Immature natural killer cell (primary cell): ENCODE measurements at places on chromosomes 13 and 19. TPM values are rescaled to one million over a fixed set of nuclear protein-coding genes. Genes with fewer than 3 reads are reported as not detected.

GRCh38 chr13:59837101-59837500, 326.6 kb downstream of the DIAPH3 start:
- DNase-seq, result no peak
- H3K4me3 ChIP-seq, result no peak overlapping the region
- no peaks in the 10 kb centered on the region for H3K4me1 ChIP-seq
- no peaks in the 10 kb centered on the region for H3K36me3 ChIP-seq
- no peaks in the 10 kb centered on the region for H3K27me3 ChIP-seq

DNA sequence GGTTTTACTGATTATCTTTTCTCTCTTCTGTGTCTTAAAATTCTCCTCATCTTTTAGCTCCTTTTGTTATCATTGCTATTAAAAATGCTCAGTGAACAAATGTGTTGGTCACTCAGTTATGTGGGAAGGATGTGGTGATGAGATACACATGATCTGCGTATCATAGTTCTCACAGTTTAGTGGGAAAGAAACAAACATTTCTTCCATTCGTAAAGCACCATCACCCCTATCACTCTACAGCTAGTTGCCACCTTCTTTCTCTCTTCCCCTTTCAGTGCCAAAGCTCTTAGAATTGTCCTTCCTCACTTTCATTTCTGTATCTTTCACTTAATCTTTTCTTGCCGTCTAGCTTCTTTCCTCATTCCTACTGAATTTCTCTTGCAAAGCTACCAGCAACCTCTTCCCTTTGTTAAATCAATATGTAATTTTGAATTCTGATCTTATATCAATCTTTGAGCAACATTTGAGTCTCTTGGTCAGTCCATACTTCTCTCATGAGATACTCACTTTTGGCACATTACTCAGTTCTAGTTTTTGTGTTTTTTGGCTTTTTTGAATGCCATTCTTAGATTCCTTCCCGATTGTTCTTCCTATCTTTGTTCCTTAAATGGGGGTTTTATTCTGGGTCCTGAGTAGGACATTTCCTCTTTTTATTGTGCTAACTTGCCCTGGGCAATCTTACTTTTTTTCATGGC, 122.3 kb downstream of the PCCA start:
- no peaks in the 10 kb centered on the region for H3K27me3 ChIP-seq
- peaks cover 30% of the 10 kb centered on the region for H3K36me3 ChIP-seq

DNA sequence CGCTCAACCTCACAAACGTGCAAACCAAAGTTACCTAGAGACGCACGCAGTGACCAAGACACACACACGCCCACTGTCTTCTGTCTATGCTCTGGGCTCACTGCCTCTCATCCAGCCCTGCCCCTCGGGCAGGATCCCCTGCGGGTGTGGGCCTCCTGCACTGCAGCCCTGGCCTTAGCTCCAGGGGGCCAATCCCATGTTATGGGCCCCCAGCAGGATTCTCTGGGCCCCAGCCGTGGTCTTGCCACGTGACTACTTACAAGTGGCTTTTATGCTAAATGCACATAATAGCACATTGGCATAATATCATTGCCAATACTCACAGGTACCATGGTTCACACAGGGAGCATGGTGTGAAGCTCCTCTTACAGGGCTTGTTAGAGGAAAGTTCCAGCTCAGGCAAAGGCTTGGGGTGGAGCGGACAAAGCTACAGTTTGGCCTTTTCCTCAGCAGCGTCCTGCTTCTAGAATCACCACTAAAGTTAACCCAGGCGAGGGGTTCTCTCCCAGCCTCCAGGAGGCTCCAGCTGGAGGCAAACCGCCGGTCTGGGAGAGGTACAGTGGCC, 37.4 kb downstream of the CEBPA start:
- H3K27ac ChIP-seq, result no peak overlapping the region
- H3K4me3 ChIP-seq, result no peak overlapping the region
- H3K4me1 ChIP-seq, result peaks cover 26% of the 10 kb centered on the region
- H3K36me3 ChIP-seq, result no peaks in the 10 kb centered on the region

DNA sequence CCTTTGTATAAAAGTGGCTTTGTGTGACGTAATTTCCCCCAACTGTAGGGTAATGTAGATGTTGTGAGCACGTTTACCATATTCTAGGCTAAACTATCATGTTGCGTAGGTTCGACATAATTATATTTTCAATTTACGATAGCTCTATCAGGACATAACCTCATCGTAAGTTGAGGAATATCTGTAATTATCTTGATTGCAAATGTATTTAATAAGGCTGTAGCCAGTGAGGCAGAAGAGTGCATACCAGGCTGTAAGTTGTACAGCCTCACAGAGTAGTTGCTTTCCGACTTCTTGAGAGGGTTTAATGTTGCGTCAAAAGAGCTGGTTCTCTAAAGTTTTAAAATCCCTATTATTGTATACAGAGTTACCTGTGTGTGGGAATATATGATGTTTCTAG, 839.4 kb upstream of the GPC6 start:
- no peaks in the 10 kb centered on the region for H3K36me3 ChIP-seq
- no peak overlapping the region for H3K4me3 ChIP-seq
- H3K4me1 ChIP-seq, result no peaks in the 10 kb centered on the region

DNA sequence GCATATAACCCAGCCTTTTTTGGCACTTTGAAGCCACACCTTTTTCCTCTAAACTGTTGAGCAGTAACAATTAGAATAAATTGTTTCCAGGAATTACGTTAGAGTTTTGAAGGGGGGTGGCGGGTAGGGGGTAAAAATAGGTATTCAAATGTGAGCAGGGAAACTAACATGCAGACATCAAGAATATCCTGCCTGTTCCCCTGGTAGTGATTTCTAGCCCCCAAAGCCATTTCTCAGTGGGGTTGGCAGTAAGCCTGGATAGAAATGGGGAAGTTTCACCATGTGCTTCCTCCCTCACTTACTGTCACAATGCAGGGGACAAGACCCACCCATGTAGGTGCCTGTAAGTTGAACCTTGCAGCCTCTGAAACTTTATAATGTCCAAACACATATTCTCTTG, 3.8 kb downstream of the DOCK9 start:
- DNase-seq, result no peak
- H3K27ac ChIP-seq, result no peak overlapping the region
- H3K4me3 ChIP-seq, result no peak overlapping the region
- H3K36me3 ChIP-seq, result no peaks in the 10 kb centered on the region
- H3K4me1 ChIP-seq, result peaks cover 44% of the 10 kb centered on the region
- no peaks in the 10 kb centered on the region for H3K27me3 ChIP-seq

DNA sequence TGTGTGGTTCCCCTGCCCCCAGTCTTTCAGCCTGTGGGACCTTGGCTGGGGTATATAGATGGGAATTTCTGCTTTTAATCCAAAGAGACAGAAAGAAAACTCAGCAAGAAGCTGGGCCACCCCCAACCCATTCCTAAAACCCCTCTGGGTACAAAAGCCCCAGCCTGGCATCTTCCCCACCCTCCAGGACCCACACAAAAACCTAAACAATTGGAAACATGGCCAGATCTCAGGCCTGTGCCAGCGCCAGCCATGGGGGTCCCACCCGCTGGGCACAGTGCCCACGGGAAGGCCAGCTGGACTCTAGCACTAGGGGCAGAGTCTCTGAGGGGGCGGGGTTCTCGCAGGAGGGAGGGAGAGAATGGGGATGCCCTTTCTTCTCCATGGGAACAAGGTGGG, 8.6 kb downstream of the LYL1 start:
- H3K36me3 ChIP-seq, result no peaks in the 10 kb centered on the region
- peaks cover 35% of the 10 kb centered on the region for H3K27me3 ChIP-seq
- H3K27ac ChIP-seq, result no peak overlapping the region

DNA sequence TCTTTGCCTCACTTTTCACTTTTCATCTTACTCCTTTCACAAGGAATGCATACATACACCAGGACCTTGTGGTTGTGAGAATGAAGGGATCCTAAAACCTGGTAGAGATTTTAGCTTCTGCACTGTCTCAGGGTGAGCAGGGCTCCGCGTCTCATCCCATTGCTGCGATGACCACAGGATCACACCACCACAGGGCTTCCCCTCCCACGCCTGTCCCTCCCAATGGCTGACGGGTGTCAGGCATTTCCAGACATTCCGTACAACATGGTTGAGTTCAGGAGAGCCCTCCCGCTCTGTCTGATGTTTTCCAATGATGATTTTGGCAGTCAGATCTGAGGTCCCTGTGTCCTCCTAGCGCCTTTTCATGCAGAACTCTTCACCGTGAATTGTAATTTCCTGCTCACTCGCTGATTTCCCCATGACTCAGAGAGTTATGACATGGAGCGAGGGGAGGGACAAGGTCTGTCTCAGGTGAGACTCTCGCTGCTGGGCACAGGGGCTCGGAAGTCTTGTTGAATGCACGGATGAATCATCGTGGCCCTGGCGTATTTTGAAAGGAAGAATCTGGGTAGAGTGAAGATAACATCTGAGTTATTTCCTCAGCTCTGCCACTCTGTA, 102.8 kb downstream of the TEX29 start:
- peaks cover 6% of the 10 kb centered on the region for H3K27me3 ChIP-seq
- DNase-seq, result no peak
- no peaks in the 10 kb centered on the region for H3K4me1 ChIP-seq
- H3K27ac ChIP-seq, result no peak overlapping the region
- no peak overlapping the region for H3K4me3 ChIP-seq

- no peaks in the 10 kb centered on the region for H3K27me3 ChIP-seq
- peaks cover 3% of the 10 kb centered on the region for H3K36me3 ChIP-seq
- H3K4me1 ChIP-seq, result no peaks in the 10 kb centered on the region
- no peak overlapping the region for H3K27ac ChIP-seq
- no peak overlapping the region for H3K4me3 ChIP-seq
Observed at GRCh38 chr13:98761986-98762616, 9.6 kb upstream of the SLC15A1 start.

- H3K27me3 ChIP-seq, result peaks cover 4% of the 10 kb centered on the region
- H3K27ac ChIP-seq, result no peak overlapping the region
- no peak for DNase-seq
- no peak overlapping the region for H3K4me3 ChIP-seq
- peaks cover 28% of the 10 kb centered on the region for H3K4me1 ChIP-seq
Observed at GRCh38 chr19:5132206-5132560, 163.3 kb downstream of the KDM4B start.

- no peaks in the 10 kb centered on the region for H3K27me3 ChIP-seq
- H3K36me3 ChIP-seq, result no peaks in the 10 kb centered on the region
- peaks cover 9% of the 10 kb centered on the region for H3K4me1 ChIP-seq
- DNase-seq, result no peak
- H3K4me3 ChIP-seq, result no peak overlapping the region
Observed at GRCh38 chr13:112753833-112754232, 64.0 kb downstream of the ATP11A start.

DNA sequence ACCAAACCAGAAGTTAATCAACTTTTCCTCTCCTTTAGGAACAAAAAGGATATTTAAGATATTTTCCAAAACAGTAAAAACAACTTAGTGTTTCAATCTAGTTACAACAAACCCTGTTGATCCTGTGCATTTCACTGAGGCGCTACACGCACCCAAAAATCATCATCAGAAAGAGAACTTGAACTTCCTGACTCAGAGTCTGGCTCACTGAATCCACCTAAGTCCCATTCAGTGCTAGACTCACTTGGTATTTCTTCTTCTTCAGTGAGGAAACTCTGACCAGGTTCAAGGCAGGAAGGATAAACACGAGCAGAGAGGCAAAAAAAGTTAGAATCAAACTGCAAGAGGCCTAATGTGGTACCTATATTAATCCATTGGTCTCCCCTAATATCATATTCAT, 2.2 kb downstream of the KBTBD6 start:
- H3K36me3 ChIP-seq, result peaks cover 10% of the 10 kb centered on the region
- no peaks in the 10 kb centered on the region for H3K27me3 ChIP-seq
- no peak overlapping the region for H3K27ac ChIP-seq
- H3K4me3 ChIP-seq, result peak overlapping the region; percentile 33
- H3K4me1 ChIP-seq, result peaks cover 41% of the 10 kb centered on the region
- DNase-seq, result no peak

TUBB4A gene
- polyA plus RNA-seq, result 0.86 TPM

DNA sequence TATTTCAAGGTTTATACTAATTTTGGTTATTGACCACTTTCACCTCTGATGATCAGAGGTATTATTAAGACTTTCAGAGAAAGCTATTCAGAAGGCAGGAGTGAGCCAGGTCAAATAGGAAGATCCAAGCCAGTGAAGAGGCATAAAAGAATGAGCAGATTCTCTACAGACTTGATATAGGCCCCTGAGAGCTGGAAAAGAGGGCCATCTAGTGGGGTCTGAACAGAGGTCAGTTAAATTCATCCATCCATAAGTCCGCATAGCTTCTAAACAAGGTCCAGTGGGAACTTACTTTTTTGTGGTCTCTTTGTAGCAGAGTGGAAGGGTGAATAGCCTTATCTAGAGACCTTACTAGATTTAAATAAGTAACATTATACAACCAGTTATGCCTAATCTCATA, 126.6 kb upstream of the UFM1 start:
- no peaks in the 10 kb centered on the region for H3K4me1 ChIP-seq
- no peak overlapping the region for H3K4me3 ChIP-seq
- no peak for DNase-seq
- H3K27me3 ChIP-seq, result no peaks in the 10 kb centered on the region

ZNF763 gene
- polyA plus RNA-seq, result 0.91 TPM
